ENCODE measurements at places on chromosomes 16 and 17.
A peak's percentile ranks its signal among the peaks of the same experiment; 100 is the strongest.

DNA sequence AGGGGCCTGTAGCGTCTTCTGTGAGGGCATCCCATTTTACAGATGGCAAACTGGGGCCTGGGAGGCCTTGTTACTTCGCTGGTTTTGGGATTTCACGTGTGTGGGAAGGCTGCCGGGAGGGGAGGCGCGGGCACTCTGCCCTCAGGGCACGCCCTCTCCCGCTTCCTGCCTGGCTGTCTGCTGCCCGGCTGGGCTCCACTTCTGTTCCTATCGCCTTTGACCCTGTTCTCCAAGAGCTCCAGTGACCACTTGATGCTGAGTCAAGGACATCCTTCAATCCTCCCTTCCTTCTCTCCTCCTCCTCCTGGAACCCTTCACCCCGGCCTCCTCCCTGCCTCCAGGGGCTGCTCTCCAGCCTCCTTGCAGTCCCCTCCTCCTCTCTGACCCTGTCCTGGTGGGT is 16.0 kb downstream of the SPNS3 start:
- no peak for DNase-seq

DNA sequence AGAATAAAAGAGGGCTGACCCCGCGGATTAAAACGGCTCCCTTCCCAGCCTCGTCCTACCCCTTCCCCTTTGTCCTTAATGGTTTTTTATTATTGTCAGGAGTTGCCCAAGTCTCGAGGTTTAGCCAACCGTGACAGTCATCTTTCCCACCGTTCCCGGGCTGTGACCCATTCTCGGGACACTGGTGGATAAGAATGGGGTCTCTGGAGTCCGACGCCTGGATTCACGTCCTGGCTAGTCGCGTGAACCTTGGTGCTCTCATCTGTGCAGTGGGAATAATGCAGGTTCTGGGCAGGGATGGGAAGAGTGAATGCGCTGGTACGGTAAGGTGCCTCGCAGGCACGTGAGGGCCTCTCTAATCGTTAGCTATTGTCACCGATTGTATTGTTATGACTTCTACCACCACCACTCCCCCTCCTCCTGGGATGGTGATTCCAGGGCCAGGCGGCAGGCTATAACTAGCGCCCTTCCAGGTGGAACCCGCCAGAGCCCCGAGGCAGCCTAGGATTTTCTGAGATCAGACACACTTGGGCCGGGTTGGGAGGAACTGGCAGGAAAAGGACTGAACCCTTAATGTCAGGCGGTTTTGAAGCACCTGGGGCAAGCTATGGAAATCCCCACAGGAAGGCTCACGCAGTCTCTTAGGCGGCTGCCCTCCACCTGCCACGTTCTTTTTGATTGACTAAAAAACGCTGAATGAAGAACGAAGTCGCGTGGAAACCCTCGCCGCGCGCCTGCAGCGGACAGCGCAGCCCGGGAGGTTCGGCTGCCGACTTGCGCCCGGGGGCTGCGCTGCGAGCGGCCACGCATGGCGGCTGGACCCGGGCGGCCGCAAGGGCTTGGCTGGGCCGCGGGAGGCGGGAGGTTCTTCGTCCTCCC is 2.7 kb downstream of the HS3ST3B1 start:
- no peak for DNase-seq

- no peak for DNase-seq
These were observed 240.8 kb downstream of the C16orf95 start for GRCh38 chr16:87076331-87076949.

GRCh38 chr16:27202923-27203506 is 311 bp upstream of the KDM8 start:
- peak; percentile 82 for DNase-seq

DNA sequence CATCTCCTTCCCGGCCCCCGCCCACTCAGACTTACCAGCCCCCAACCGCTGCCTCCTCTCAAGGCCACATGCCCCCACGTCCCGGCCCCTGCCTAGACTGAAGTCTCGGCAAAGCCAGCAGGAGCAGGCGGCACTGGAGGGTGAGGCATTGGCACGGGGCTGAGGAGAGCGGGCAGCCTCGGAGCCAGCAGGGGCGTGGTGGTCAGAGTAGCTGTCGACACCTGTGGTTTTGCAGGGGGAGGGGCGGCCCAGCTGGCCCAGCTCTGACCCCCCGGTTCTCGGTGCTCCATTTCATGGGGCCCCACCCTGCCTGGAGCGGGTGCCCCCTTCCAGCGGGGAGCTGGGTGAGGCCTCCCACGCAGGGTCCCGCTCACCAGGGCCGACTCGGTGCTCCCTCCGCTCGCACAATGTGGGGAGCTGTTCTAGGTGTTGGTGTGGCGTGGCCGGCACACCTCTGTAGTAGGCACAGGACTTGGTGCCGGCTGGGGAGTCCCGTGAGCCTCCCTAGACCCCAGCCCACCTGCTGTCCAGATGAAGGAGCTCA is 4.7 kb downstream of the CDH15 start:
- no peak for DNase-seq

DNA sequence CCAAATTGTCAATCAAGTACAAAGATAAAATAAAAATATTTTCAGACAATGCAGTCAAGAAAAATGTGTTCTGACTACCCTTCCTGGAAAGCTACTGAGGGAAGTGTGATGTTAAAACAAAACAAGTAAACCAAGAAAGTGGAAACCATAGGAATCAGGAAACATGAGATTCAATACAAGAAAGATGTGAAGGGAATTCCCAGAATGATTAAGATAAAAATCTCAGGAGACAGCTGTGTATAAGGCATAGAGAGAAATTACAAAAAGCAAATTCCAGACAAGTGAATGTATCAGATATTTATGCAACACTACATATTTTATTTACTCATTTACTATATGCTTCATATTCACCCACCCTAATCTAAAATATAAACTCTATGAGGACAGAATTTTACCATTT is 32.2 kb downstream of the TRIM37 start:
- DNase-seq: no peak

DNA sequence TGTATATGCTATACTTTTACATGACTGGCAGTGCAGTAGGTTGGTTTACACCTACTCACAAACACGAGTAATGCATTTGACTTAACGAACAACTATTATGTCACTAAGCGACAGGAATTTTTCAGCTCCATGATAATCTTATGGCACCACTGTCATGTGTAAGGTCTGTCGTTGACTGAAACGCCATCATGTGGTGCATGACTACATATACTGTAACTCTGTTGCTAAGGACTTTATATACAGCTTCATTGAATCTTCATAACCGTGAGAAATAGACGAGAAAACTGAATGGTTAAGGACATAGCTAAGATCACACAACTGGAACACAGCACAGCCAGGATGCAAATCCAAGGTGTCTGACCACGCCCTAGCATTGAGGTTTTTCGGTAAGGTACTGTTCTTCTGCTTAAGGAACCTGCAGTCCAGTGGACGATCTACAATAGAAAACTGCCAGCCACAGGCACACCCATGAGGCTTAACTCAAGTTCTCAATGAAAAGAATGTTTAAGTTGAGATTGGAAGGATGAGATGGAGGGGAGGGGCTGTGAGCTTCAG is 3.3 kb downstream of the CFAP20 start:
- DNase-seq: no peak

DNA sequence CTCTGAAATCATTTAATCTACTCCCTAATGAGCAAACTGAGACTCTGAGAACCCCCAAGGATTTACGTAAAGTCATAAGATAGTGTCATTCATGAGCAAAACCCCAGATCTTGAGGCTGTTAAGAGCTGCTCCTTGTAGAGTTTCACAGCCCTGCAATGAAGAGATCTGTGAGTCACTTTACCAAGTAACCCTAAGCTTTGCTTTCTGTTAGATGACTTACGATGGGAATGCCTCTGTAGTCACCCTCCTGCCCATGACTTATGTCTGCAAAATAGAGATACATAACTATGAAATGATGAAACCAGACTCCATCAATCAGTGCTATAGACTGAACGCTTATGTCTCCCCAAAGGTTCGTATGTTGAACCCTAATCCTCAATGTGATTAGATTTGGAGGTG is 117.7 kb downstream of the HS3ST3A1 start:
- DNase-seq: no peak

DNA sequence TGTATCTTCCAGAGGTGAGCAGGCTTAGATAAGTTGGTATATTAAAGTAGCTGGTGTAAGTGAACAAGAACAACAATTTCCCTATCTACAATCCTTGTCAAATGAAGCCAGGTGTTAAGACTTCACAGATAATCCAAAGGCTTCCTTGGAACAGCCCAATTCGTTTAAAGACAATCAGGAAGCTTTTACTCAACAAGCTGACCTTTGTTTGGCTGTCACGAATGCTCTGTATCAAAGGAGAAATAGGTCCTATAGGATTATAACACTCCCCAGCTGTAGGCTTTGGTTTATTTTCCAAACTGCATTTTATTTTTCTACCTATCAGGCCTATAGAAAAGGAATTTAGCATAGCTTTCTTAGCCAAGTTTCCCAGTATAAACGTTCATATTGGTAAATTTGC is 766.5 kb upstream of the GOT2 start:
- DNase-seq: no peak

GRCh38 chr17:19363114-19363438 is 553 bp upstream of the B9D1 start:
- no peak for DNase-seq

DNA sequence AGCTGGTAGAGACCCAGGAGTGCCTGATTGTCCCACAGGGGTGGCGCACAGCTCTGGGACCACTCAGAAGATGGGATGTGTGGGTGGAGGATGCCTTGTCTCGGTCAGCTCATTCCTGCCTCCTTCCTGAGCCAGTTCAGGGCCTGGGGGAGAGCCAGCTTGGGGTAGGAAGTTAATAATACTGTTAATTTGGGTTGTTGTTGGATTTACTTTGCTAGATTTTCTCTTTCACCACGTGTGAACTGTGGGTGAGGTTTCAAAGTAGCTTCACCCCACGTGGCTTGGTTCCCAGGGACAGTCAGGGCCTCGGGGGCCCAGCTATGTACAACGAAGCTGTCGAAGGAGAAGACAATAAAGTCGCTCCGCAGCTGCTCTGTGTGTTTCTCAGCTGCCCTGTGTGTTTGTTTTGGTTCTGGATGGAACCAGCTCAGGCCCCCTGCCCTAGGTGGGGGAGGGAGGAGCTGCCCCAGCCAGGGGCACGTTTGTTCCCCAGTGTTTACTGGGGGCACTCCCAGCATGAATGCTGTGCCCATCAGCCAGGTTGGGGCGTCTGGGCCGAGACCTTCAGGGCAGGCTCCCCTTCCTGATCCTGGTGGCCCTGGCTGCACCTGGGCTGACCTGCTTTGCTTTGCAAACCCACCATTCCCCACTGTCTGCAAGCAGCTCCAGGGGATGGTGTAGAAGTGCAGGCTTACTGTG is 2.3 kb downstream of the NUDT16L1 start:
- no peak for DNase-seq

Measured in activated T-helper 1 cell treated with anti-CD3 and anti-CD28 coated beads, Interleukin-2, amount 50 U/mL, for 16 hours (primary cell).